ENCODE measurements at places on chromosomes 1 and 21. TPM values are rescaled to one million over a fixed set of nuclear protein-coding genes. Genes with fewer than 3 reads are reported as not detected.

The IGSF9 gene
- total RNA-seq: 7.5 TPM

The MEX3A gene
- 5.0 TPM for total RNA-seq

The KRTAP11-1 gene
- not detected for total RNA-seq

The CLCNKB gene
- total RNA-seq: not detected

The SPATA45 gene
- total RNA-seq: 0.80 TPM

The DCST2 gene
- total RNA-seq: 1.4 TPM

The KIF21B gene
- total RNA-seq: 5.9 TPM

The FH gene
- 82.6 TPM for total RNA-seq

The TTLL7 gene
- total RNA-seq: 9.0 TPM

- DNase-seq: no peak
Observed at GRCh38 chr1:173195596-173196088, 11.5 kb downstream of the TNFSF4 start.

DNA sequence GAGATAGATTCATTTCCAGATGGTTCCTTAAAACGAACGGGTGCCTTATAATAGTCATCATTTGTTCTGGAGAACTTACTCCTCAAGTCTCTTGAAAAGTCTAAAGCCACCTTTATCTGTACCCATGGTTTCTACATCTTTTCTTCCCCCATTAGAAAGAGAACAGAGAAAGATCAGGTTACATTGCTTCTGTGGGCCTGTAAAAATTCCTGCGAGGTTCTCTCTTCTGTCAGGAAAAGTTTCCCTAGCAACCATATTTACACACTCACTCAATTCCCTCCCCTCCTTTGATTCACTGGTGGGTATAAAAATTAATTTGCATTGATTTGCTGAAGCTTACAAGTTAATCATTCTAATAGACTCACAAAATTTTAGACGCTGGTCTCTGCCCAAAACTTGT lies 6.7 kb downstream of the PHC2 start:
- no peak for DNase-seq

GRCh38 chr1:18949686-18950400 lies 6.6 kb downstream of the IFFO2 start:
- no peak for DNase-seq

DNA sequence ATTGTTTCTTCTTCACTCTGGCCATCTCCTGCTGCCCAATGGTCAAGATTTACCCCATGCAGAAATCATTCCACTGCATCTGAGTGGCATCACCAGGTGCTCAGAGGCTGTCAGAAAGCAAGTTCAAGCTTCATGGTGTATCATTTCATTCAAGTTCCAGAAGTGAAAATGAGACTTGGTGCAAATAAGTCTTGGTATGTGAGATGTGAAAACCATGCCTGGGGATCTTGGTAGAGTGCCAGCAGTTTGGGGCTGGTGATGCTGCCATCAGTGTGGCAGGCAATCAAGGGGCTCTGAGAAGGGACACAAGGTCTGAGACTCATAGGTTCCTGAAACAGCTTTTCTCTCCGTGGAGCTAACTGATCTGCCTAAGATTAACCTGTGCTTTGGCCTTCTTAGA lies 52.0 kb downstream of the CD2 start:
- no peak for DNase-seq

GRCh38 chr1:36007741-36008140 lies 76.2 kb upstream of the TEKT2 start:
- DNase-seq: no peak

DNA sequence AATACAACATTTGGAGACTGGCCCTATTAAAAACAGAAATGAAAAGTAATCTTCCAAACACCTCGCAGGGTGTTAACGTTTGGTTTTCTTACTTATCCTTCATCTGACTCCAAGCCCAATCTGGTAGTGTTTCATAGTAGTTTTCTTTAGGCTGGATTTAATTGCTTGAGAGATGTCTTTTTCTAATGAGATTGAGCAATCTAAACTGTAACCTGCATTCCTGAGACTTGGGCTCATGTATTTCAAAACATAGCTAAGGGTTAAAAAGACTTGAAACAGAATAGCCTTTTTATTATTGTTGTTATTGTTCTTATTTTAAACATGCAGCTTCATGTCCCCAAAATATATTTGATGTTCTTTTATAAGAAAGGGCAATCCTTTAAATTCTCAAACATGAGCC lies 278.9 kb downstream of the TGFB2 start:
- DNase-seq: no peak

GRCh38 chr1:77378723-77379535 lies 97.1 kb downstream of the AK5 start:
- DNase-seq: no peak

DNA sequence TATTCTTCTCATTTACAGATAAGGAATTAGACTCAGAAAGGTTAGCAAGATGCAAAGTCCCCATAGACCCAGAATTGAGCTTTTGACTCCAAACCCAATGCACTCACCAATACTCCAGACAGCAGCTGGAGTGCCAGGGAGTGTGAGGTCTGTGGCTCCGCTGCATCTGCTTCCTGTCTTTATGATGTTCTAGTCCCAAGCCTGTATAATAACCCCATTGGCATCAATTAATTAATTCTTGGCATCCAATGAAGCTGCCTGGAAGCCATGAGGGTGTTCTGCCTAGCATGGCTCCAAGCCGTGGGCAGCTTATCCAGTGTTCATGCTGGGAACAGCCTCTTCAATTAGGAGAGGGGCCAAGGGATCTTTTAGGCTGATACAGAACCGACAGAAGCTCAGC lies 188.7 kb downstream of the GIPC2 start:
- no peak for DNase-seq

DNA sequence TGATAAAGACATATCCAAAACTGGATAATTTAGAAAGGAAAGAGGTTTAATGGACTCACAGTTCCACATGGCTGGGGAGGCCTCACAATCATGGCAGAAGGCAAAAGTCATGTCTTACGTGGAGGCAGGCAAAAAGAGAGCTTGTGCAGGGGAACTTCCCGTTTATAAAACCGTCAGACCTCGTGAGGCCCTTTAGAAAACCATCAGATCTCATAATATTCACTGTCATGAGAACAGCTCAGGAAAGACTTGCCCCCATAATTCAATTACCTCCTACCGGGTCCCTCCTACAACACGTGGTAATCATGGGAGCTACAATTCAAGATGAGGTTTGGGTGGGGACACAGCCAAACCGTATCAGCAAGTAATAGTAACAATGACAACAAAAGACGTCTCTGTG lies 88.2 kb upstream of the SLC25A33 start:
- DNase-seq: no peak

DNA sequence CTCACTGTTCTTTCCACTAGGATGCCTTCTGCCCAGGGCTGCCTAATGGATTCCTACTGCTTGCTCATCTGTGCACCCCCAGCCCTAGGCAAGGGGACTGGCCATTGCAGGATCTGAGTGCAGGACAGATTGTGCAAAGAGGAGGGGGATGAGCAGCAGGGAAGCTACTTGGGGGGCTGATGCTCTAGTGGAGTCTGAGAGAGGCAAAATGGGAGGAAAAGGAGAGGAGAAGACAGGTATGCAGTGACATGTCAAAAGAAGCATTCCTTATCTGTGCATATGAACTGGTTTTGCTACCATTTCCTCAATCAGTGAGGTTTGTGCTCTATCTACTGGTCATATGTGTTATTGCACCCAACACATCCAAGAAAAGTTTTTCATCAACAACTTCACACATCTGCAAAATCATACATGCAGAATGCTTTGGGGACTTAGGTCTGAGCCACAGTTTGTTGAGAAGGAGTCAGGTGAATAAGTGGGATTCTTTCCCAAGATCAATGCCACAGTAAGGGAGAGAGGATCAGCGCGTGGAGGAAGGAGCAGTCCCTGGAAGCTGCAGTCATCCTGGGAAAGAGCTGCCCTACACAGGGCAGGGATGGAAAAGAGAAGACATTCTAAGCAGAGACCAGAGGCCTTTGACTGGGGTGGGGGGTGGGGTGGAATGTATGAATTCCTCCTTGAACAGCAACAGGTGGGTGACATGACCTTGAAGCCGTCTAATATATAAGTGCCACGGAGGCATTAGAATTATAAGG lies 14.4 kb downstream of the SLC5A9 start:
- DNase-seq: peak; percentile 12

DNA sequence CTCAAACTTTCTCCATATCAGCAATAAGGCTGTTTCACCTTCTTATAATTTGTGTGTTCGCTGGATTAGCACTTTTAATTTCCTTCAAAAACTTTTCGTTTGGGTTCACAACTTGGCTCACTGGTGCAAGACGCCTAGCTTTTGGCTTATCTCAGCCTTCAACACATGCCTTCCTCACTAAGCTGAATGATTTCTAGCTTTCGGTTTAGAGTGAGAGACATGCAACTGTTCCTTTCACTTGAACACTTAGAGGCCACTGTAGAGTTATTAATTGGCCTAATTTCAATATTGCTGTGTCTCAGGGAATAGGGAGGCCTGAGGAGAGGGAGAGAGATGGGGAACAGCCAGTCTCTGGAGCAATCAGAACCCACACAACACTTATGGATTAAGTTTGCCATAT lies 41.2 kb upstream of the IFNLR1 start:
- DNase-seq: no peak

DNA sequence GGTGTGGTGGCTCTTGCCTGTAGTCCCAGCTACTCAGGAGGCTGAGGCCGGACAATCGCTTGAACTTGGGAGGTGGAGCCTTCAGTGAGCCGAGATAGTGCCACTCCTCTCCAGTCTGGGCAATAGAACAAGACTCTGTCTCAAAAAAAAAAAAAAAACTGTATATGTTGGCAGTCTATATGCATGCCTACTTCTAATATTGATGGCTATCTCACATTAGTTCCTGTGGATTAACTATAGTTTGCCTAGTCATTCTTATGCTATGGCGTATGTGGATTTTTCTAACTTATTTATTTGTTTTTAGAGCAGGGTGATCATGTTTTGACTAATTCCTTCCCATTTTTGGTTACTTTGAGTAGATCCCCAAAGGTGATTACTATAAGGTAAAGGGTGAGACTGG lies 9.4 kb downstream of the GSTM1 start:
- DNase-seq: no peak

- DNase-seq: no peak
Observed at GRCh38 chr1:210662291-210663050, 333.8 kb downstream of the HHAT start.

Measured in Calu3 (cell line).